ENCODE measurements at places on chromosomes 6 and 20.

DNA sequence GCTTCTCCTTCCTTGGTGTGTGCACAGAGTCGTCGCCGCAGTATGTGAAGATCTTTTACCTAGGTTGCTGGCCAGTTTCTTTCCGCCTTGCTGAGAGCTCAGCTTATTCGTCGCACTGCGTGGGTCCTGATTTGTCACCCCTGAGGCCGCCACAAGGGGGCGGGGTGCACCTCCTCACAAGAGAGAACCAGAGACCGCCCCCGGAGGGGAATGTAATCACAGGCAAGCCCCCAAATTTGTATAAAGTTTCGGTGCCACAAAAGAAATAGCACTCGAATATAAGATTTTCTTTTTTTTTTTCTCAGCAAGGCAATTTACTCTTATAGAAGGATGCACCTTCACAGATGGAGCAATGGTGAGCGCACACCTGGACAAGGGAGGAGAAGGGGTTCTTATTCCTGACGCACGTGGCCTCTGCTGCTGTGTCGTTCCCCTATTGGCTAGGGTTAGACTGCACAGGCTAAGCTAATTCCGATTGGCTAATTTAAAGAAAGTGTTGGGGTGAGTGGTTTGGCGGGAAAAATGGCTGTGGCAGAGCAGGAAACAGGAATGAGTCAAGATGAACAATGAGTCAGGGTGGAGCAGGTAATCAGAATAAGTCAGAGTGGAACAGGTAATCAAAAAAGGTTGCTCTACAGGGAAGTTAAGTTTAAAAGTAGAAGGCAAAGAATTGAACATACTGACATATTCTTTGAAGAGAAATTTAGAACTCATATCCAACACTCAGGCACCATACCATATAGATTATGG is 19.5 kb downstream of the NCOA3 start:
- no peak for DNase-seq

GRCh38 chr20:40863355-40863919 is 165.2 kb upstream of the TOP1 start:
- DNase-seq = no peak

- DNase-seq = no peak
Measured at GRCh38 chr6:44730771-44731391, 343.4 kb downstream of the CDC5L start.

DNA sequence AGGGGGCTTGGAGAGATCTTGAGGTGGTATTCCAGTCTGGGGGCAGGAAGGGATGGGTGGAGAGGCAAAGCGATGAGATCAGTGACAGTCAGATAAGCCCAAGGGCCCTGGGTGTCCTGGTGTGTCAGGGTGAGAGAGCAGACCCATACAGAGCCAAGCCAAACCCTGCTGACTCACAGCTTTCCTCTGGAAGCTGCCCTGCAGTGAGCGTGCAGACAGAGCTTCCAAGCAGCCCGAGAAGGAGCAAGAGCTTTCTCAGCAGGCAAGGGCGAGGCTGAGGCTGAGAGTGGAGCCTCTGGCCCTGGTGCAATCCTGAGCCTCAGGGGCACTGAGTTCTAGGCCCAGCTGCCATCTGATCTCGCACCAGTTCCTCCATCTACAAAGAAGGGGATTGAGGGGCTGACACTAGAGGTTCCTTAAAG is 91.1 kb upstream of the HIVEP1 start:
- no peak for DNase-seq

Measured in NCI-H2081 (cell line).